Aorta (tissue), 5 donors: ENCODE measurements at places on chromosomes 11 and 22.

DNA sequence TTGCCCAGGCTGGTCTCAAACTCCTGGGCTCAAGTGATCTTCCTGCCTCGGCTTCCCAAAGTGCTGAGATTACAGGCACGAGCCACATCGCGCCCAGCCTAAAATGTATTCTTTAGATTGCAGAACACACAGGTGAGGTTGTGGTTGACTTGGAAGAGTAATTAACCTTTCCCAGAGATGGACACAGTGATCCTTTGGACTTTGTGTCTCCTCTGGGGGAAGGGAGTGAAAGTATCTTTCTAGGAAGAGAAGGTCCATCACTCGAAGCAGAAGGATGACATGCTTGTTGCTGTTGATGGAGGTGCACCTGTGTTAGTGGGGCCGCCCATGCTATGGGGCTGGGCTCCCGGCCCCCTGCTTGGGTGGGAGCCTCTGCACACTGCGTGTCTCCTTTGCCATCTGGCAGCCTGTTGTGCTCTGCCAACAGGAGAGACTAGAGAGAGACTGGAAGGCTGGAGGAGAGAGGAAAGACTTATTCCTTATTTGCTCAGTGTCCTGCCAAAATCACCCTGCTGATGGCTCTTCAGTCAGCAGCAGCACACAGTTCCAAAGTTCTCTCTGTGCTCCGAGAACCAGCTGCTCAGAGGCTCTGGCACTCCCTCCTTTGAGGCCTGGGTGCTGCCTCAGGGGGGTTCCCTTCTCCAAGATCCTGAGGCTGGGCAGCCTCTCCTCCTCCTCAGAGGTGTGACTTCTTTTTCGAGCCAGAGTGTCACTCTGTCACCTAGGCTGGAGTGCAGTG, 33.1 kb upstream of the CYB5R3 start:
- DNase-seq, result no peak
- H3K27me3 ChIP-seq, result no peaks in the 10 kb centered on the region
- no peak overlapping the region for H3K27ac ChIP-seq

GRCh38 chr11:7204778-7205177, 46.9 kb upstream of the SYT9 start:
- no peak overlapping the region for H3K4me3 ChIP-seq
- DNase-seq, result no peak
- no peaks in the 10 kb centered on the region for H3K4me1 ChIP-seq
- H3K36me3 ChIP-seq, result no peaks in the 10 kb centered on the region

DNA sequence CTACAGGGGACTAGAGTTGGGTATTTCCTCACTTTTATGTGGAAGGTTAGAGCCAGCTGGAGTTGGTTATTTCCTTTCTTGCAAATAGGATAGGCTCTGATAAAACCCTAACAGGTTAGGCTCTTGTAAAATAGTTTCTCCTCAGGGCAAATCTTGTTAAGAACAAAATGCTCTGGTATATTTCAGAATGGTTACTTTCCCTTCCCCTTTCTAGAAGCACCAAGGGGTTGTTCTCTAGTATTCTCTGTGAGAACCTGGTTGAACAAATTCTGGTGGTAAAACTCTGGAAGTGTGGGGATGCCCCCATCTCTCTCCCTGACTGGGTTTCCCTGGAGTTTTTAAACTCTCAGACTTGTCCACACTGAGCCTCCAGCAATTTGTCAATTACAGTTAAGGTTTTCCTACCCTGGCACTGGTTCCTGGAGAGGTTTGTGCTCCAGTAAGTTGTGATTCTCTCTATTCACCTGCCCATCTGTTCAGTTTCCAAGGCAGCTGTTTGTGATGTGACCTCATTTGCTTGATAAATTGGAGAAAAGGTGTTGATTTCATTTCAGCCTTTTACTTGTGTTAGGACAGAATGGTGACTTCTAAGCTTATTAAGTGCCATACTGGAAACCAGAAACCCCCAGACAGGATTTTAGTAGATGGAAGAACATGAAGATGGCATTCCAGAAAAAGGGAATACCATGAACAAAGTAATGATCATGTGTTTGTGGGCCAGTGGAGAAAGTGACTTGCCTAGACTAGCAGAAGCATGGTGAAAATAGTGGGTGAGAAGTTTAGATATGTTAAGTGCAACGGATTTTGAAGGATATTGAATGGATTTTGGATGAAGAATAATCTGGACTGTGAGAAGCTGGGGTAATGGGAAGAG, 64.6 kb downstream of the EXT2 start:
- H3K4me3 ChIP-seq, result no peak overlapping the region
- no peak overlapping the region for H3K27ac ChIP-seq
- no peaks in the 10 kb centered on the region for H3K36me3 ChIP-seq
- no peaks in the 10 kb centered on the region for H3K27me3 ChIP-seq

DNA sequence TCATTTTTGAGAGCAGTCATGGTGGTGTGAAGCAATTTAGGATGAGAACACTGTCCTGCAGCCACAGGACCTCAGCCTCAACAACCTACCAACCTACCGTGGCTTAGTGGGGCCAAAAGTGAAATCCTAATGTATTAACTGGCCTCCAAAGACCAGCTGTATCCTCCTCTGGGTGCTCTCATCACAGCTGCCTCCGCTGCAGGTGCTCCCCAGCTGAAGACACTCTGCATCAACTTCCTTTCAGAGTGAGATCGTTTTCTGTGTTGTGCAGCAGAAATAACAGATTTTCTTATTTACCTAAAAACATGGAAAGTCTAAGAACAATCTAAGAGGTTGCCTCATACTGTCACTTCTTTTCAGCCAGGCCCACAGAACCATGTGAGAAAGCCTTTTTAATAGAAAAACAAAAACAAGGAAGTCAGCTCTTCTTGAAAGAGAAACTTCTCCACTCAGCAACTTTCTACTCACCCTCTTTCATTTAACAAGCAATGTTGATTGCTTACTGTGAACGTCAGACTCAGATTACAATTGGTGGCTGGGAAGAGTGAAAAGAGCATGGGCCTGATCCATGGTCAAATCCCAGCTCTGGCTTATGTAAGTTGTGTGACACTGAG, 136.1 kb downstream of the TENM4 start:
- H3K4me3 ChIP-seq, result no peak overlapping the region
- H3K27me3 ChIP-seq, result no peaks in the 10 kb centered on the region
- H3K4me1 ChIP-seq, result no peaks in the 10 kb centered on the region
- no peaks in the 10 kb centered on the region for H3K36me3 ChIP-seq

- no peak overlapping the region for H3K4me3 ChIP-seq
- no peak for DNase-seq
- no peaks in the 10 kb centered on the region for H3K4me1 ChIP-seq
- H3K27me3 ChIP-seq, result no peaks in the 10 kb centered on the region
- H3K36me3 ChIP-seq, result peaks cover 2% of the 10 kb centered on the region
These were observed 30.2 kb downstream of the PPARA start for GRCh38 chr22:46180370-46181137.

DNA sequence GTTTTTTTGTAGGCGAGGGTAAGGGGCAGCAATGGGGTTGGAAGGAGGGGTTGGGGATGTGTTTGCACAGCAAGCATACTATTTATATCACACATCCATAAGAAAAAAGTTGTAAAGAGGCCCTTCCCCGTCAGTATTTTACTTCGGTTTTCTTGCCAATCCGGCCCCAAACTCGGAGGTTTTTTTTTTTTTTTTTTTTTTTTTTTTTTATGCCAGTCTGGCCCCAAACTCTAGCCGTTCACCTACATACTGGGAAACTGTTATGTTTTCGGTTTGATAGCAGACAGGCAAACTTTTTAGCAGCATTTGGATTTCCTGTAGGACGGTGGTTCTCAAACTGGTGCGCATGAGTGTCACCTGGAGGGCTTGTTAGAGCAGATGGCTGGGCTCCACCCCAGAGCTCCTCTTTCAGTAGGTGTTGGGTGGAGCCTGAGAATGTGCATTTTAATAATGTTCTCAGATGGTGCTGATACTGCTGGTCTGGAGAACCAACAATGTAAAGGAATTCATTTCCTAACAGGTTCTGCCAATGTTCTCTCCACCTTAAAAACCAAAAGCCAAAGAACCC, 76.5 kb upstream of the ZBED5 start:
- H3K4me3 ChIP-seq, result peak overlapping the region; percentile 54
- no peaks in the 10 kb centered on the region for H3K36me3 ChIP-seq
- no peaks in the 10 kb centered on the region for H3K4me1 ChIP-seq
- H3K27ac ChIP-seq, result peak overlapping the region; percentile 90
- DNase-seq, result peak; percentile 35
- H3K27me3 ChIP-seq, result no peaks in the 10 kb centered on the region

- H3K27ac ChIP-seq, result no peak overlapping the region
- no peak overlapping the region for H3K4me3 ChIP-seq
- no peaks in the 10 kb centered on the region for H3K27me3 ChIP-seq
- H3K4me1 ChIP-seq, result no peaks in the 10 kb centered on the region
- H3K36me3 ChIP-seq, result no peaks in the 10 kb centered on the region
These were observed 37.0 kb downstream of the MMP7 start for GRCh38 chr11:102493524-102493923.

GRCh38 chr11:733072-733471, 14.2 kb upstream of the TALDO1 start:
- no peak overlapping the region for H3K4me3 ChIP-seq
- H3K4me1 ChIP-seq, result no peaks in the 10 kb centered on the region
- H3K27ac ChIP-seq, result no peak overlapping the region
- no peaks in the 10 kb centered on the region for H3K27me3 ChIP-seq

GRCh38 chr11:60985991-60986915, 14.8 kb downstream of the CD6 start:
- H3K4me3 ChIP-seq, result no peak overlapping the region
- DNase-seq, result peak; percentile 66
- no peak overlapping the region for H3K27ac ChIP-seq
- H3K4me1 ChIP-seq, result no peaks in the 10 kb centered on the region
- H3K27me3 ChIP-seq, result no peaks in the 10 kb centered on the region

GRCh38 chr11:76771446-76772099, 11.6 kb upstream of the TSKU start:
- no peaks in the 10 kb centered on the region for H3K27me3 ChIP-seq
- peaks cover 11% of the 10 kb centered on the region for H3K4me1 ChIP-seq
- no peak overlapping the region for H3K27ac ChIP-seq
- no peak for DNase-seq

DNA sequence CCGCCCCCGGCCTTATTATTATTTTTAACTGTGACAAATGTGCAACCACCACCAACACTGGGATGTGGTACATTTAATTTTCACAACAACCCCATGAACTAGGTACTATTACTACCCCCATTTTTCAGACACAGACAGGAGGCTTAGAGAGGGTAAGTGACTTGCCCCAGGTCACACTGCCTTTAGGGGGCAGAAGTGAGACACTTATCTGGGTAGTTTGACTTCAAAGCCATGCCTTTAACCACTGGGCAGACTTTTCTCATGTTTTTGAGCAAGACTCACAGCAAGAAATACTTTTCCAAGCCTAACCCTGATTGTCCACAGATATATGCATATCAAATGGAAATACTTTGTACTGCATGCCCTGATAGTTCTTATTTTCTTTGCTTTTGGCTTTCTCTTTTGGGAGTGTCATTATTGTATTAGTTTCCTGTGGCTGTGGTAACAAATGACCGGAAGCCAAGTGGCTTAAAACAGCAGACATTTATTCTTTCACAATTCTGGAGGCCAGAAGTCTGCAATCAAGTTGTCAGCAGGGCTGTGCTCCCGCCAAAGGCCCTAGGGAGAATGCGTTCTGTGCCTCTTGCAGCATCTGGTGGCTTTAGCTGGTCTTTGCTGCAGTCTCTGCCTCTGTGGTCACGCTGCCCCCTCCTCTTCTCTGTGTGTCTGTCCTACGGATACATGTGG, 110.8 kb downstream of the GRIK4 start:
- DNase-seq, result no peak
- no peaks in the 10 kb centered on the region for H3K36me3 ChIP-seq
- no peak overlapping the region for H3K27ac ChIP-seq
- no peak overlapping the region for H3K4me3 ChIP-seq
- no peaks in the 10 kb centered on the region for H3K27me3 ChIP-seq

DNA sequence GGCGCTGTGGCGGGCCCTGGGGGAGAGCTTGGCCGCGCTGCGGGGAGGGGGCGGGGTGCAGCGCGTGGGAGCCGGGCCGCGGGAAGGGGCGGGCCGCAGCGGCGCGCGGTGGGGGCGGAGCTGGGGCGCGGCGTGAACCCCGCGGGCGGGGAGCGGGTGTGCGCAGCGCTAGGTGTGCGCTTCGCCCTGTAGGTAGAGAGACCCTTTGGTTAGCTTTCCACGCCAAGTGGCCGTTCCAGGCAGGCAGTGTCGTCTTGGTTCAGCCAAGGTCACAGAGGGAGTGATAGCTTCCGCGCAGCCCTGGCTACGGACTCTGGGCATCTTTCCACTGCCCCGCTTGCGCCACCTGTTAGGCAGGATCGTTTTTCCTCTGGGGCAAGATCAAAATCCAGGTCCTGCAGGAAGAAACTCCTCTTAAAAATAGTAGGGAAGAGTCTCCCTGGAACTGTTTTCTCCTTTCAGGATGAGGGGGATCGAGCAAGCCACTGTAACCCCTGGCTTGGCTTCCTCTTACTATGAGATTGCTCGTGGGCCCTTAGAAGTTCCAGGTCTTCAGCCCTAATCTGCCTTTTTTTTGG, 434 bp downstream of the BANF1 start:
- H3K27me3 ChIP-seq, result no peaks in the 10 kb centered on the region
- H3K4me3 ChIP-seq, result peak overlapping the region; percentile 69
- peak overlapping the region; percentile 95 for H3K27ac ChIP-seq
- no peak for DNase-seq

DNA sequence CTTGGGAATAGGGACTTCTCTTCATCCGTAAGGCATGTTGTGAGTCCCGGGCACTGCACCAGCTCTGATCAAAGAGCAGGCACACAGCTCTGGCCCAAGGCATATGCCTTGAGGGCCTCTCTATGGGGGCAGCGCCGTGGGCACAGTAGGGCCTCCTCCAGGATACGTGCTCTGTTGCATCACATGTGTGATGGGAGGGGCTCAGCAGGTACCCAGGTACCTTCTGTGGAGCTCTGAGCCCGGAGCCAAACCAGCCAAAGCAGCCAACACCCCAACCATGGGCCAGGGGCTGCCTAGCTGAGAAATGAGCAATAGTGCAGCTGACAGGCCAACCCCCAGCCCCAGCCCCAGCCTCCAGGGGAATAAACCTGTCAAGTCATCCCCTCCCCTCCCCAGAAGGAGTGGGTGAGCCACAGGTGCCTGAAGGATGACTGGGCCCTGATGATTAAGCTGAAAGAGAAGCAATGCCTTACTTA, 79.7 kb upstream of the SHISAL1 start:
- H3K4me3 ChIP-seq, result no peak overlapping the region
- H3K27me3 ChIP-seq, result no peaks in the 10 kb centered on the region

DNA sequence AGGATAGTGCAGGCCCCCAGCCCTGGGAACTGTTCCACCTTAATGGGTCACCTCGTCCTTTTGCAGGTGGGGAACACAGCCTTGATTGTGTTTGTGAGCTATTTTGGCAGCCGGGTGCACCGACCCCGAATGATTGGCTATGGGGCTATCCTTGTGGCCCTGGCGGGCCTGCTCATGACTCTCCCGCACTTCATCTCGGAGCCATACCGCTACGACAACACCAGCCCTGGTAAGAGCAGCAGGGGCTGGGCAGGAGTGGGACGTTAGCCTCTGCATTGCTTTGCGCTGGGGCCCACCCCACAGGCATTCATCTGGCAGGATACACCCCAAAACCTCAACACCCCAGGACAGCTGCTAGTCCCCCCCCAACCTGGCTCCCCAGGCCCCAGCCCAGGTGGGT, 14.8 kb downstream of the SLCO2B1 start:
- no peak overlapping the region for H3K27ac ChIP-seq
- no peak for DNase-seq
- H3K4me3 ChIP-seq, result no peak overlapping the region
- H3K4me1 ChIP-seq, result no peaks in the 10 kb centered on the region
- H3K36me3 ChIP-seq, result no peaks in the 10 kb centered on the region

GRCh38 chr11:113488931-113489351, 13.7 kb upstream of the DRD2 start:
- no peak for DNase-seq
- H3K27ac ChIP-seq, result no peak overlapping the region
- no peak overlapping the region for H3K4me3 ChIP-seq
- no peaks in the 10 kb centered on the region for H3K36me3 ChIP-seq
- no peaks in the 10 kb centered on the region for H3K27me3 ChIP-seq
